ENCODE measurements at places on chromosomes 6 and 20.

GRCh38 chr6:52284131-52284459 lies 447 bp downstream of the MCM3 start:
- DNase-seq, result no peak

DNA sequence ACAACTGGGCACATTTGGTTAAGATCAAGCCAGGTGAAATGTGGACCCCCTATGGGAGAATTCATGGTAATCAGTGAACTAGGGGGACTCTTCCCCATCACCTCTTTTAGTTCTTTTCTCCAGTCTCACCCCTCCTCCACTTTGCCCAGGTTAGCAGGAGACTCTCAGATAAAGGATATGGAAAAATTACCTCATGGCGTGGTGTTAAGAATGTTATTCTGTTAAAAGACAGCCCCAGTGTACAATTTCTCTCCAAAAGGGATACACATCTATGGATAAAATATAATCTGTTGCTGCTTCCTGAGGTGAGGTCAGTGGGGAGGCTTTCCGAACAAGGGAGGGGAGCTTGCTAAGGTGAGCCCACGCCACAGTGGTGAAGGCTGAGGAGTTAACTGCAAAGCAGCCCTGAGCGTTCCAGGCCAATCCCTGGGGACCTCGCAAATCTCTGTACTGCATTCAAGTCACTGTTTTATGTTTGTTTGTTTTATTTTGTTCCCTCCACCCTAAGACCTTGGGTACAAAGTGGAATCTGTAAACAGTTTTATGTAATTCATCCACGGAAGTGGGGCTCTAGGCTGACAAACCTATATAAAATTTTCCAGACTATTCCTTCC lies 52.0 kb downstream of the ADGRF1 start:
- DNase-seq, result no peak

GRCh38 chr20:4483486-4483885 lies 238.2 kb upstream of the PRND start:
- no peak for DNase-seq

DNA sequence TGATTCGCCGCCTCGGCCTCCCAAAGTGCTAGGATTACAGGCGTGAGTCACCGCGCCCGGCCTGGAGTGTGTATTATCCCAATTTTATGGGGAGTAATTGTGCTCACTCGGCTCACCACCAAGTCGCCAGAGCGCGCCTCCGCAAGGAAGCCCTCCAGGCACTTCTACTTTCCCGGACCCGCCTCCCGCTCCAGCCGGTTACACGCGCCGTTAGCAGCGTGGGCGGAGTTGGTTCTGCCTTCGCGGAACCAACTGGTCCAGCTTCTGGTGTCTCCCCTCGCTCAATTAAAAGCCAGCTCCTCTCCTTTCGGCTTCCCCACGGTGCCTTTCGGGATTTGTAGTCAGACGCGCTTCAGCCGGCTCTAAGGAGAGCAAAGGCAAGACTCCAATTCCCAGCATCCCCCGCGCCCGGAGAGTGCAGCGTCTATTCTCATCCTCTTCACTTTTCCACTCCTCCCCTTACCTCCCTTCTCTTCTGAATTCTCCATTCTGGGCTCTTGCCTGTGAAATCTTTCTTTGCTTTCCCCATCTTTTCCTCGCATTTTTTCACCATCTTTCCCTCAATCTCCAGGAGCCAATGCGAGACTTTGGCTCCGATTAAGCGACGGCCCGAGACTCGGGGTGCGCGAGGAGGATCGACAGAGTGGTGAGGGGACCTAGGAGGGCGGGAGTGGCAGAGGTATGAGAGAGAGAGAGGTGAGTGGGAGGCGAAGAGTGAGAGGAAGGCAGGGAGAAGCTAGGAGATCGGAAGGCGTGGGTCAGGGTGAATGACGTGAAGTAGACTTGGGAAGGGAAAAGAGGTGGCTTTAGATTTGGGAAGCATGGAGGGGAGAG lies at the start of gene GTF2H4:
GTF2H4 (plus strand) TSS at position 450 of the 834 bp plus-strand sequence.
- peak; percentile 92 for DNase-seq

DNA sequence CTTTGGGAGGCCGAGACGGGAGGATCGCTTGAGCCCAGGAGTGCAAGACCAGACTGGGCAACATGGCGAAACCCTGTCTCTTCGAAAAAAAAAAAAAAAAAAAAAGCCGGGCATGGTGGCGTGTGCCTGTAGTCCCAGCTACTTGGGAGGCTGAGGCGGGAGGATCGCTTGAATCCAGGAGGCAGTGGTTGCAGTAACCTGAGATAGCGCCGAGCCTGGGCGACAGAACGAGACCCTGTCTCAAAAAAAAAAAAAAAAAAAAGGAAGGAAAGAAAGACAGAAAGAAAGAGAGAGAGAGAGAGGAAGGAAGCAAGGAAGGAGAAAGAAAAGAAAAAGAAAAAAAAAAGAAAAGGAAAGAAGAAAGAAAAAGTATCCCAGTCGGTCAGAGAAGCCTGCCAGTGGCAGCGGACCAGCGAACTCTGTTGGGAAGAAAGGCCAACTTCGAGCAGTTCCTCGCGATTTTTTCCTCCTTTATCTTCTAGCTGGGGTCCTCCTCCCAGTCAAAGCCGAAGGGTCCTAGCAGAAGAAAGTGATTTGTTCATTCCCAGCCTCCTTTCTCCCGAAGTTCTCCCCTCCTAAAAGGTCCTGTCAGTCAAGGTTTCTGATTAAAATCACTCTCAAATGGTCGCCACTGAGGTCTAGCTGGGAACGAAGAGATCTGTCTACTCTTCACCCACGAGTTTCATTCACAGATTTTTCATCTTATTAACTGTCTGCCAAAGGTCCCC lies 2.4 kb upstream of the SYCP2L start:
- no peak for DNase-seq

DNA sequence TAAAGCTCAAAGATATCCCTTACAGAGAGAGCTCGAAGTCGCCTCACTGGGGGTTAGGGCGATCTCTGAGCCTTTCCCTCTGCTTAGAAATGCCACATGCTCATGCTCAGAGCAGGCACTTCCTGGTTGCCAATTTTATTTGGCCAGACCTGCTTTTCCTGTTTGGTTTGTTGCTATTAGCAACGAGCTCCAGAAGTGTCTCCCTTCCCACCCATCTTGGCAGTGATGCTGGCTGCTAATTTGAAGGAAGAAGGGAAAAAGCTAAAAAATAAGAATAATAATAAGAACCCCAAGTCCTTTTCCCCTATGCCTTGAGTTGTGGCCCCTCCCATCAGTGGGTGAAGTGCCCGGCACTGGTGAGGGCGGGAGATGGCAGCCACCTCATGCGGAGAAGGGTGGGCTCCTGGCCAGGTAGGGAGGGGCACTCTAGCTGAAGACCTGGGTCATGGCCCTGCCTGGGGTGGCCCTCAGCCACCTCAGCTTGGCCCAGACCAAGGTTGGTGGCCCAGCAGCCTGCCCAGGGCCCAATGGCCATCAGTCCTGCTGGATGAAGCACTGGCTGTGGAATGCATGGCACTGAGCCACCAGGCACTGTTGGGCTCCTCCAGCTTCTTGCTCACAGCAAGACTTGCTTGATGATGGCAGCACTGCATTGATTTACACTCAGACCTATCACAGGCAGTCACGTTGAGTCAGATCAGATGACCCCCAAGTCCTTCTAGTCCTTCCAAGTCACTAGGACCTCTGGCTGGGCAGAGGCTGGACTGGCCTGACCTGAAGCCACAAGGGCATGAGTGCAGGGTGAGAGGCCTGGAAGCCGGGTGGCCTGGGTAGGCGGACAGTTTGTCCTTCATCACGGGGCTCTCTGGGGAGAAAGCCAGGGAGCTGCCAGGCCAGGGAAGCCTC lies 79.0 kb downstream of the SYNJ2 start:
- no peak for DNase-seq

GRCh38 chr6:31094389-31094881 lies 17.9 kb downstream of the C6orf15 start:
- no peak for DNase-seq

GRCh38 chr6:53703047-53703446 lies 37.5 kb upstream of the KLHL31 start:
- DNase-seq, result no peak

- DNase-seq, result no peak
These were observed 178.3 kb downstream of the CARMIL1 start for GRCh38 chr6:25457516-25457915.

DNA sequence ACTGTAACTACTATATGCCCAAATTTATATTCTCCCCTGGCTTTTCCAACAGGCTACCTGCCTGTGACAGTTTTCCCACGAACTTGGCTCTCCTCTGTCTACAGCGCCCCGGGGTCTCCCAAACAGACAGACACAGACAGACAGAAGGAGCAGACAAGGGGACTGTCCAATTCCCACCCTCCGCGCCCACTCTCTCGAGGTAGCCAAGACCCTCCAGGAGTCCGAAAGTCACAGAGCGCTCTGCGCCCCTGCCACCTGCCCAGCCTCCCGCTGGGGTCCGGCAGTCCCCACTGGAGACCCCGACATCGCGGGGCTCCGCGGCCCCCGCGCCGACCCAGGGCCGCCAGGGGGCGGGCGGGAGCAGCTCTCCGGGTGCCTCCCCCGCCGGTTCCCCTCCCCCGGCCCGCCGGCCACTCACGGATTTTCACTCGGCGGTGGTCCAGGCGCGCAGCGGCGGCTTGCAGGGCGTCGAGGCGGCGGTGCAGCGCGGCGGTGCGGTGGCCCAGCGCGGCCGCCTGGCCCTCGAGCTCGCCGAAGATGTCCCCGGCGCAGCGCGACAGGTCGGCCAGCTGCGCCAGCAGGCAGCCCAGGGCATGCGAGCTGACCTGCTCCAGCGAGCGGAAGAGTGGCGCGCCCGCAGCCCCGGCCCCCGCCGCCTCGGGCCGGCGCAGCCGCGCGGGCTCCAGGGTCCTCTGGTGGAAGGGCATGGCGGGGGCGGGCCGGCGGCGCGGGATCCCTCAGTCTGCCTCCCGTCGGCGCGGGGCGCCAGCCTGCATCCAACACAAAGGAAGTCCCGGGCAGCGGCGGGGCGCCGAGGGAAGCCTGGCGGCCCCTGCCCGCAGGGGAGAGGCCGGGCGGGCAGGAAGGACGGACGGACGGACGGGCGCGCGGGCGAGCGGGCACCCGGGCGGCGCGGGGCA lies 81.3 kb upstream of the CCDC28A start:
- peak; percentile 45 for DNase-seq

DNA sequence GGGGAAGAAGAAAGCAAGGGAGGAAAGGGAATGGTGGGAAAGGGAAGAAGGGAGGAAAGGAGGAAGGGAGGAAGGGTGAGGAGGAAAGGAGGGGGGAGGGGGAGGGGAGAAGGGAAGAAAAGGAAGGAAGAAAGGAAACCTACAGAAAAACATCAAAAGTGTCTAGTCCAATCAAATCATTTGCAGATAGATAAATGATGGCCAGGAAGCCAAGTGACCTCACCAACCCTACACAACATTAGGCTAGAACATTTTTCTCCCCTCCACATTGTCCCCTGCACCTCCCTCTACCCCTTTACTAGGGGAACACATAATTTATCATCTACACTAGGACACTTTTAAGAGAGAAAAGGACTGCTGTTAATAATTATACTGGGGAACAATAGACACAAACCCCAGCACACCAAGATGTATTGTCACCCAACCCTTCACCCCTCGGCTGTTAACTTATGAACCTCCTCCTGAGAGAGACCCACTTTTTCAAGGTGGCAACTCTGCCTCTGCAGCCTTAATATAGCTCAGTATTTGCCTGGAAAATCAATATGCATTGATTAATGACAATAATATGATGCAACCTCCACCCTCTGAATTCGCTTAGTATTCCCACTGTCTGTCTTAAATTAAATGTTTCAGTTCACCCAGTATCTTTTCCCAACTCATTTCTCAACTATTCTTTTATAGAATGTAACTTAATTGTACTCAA lies 231.2 kb downstream of the PTPRT start:
- no peak for DNase-seq

DNA sequence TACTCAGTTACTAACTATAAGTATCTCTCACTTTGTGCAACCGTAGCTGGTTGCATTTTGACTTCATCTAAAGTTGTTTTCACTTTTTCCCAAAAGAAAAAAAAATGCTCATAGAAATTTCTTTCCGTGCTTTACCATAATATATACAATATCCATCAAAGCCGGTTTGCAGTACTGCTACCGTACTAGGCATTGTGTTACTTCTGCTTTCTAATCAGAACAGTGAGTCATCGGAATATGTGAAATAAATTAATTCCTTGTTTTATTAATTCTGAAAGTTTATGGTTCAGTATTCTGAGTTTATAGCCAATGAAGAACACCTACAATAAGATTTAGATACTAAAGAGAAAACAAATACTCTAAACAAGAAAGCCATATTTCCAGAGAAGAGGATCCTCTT lies 72.5 kb downstream of the TNFRSF21 start:
- no peak for DNase-seq

- peak; percentile 49 for DNase-seq
These were observed 49.4 kb upstream of the ARMC2 start for GRCh38 chr6:108798670-108799353.

- DNase-seq, result no peak
These were observed 404.3 kb downstream of the EPM2A start for GRCh38 chr6:145331066-145331465.

GRCh38 chr20:31716818-31717477 lies 5.7 kb downstream of the BCL2L1 start:
- no peak for DNase-seq

DNA sequence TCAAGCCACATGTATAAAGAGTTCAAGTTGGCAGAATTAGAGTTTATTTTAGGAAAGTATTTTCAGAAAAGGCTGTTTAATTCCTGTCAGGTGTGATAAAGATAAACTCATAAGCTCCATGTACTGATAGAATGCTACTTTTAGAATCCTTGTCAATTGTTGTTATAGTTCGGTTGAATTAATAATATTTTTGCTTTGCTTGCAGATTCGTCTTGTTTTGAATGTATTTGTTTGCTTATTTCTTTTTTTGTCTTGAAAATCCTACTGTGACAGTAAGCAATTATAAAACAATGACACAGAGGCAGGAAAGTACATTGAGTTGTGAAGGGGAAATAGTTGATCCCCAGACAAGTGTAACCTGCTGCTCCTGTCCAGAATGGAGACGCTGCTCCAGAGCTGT lies 333.9 kb upstream of the PLCB4 start:
- DNase-seq, result no peak

- DNase-seq, result no peak
These were observed 49.0 kb downstream of the PTPRT start for GRCh38 chr20:43140726-43141125.

DNA sequence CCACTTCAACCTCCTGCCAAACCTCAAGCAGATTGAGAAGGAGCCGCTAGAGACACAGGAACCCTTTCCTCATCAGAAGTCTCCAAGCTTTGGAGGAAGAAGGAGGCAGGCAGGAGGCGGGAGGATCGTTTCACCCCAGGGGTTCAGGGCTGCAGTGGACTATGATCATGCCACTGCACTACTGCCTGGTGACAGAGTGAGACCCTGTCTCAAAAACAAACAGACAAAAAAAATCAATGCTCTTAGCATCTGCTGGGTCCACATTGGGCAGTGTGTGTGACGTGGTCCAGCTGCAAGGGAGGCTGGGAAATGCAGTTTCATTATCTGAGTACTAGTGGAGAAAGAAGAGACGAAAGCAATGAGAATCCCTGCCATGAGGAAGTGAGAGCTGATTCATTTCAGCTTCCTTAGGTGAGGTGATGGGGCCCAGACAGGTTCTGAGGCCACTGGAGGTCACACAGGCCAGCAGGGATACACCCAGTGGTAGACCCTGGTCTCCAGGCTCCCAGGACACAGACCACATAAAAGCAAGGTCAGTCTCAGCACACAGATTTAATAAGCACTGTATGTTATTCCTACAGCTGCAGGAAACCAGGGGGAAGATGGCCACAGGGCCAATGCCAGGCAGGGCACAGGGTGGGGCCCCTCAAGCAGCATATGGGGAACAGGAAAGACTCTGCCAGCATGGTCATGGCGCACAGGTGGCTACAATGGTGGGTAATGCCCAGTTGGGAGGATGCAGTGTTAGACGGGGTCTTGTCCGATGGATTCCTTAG lies 4.3 kb downstream of the GFRA4 start:
- DNase-seq, result no peak

GRCh38 chr20:38905375-38905774 lies 20.8 kb upstream of the FAM83D start:
- DNase-seq, result no peak

Measured in activated T-helper 2 cell treated with anti-CD3 and anti-CD28 coated beads, Interferon-gamma antibody, Interleukin-2, Interleukin-4, amounts not matched to agents 10 μg/mL and 5 μg/mL and 100 μg/mL, durations not matched to agents 14 hours and 24 hours and 36 hours (primary cell).